Kidney glomerular epithelial cell (primary cell): ENCODE measurements at places on chromosomes 1 and 21.

GRCh38 chr1:220748936-220749335 is 814 bp downstream of the MTARC2 start:
- DNase-seq, result no peak

GRCh38 chr1:231950331-231951128 is 323.9 kb downstream of the DISC1 start:
- no peak for DNase-seq

DNA sequence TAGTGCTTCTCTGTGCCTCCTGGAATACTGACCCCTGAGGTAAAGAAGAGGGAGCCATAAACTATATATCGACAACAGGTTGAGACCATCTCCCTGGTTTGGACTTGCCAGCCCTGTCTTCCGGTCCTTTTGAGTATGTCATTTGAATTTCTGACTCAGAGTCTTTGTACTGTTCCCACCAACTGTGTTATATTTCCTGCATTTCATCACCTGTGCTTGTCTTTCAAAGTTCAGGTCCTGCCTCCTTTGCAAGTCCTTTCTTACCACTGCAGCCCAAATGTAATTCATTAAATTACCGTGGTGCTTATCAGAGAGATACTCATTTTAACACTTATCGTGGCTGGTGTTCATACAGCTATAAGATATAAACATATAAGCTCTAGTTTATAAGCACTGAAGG is 10.7 kb downstream of the AK5 start:
- DNase-seq, result no peak

DNA sequence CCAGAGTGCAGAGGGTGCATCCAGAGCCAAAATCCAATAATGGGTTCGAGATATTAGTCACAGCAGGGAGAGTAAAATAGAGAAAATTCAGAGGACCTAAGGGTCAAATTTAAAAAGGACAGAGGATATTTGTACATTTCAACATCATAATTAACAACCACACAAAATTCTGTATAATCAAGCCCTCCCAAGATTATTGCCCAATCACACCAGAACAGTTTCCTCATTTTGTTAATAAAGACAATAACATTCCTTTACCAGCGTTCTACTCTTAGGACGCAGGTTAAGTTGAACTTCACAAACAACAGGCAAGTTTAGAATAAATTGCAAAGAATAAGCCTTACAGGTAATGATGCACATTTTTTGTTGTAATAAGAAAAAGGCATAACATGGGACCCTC is 462.8 kb downstream of the PTPRC start:
- no peak for DNase-seq

DNA sequence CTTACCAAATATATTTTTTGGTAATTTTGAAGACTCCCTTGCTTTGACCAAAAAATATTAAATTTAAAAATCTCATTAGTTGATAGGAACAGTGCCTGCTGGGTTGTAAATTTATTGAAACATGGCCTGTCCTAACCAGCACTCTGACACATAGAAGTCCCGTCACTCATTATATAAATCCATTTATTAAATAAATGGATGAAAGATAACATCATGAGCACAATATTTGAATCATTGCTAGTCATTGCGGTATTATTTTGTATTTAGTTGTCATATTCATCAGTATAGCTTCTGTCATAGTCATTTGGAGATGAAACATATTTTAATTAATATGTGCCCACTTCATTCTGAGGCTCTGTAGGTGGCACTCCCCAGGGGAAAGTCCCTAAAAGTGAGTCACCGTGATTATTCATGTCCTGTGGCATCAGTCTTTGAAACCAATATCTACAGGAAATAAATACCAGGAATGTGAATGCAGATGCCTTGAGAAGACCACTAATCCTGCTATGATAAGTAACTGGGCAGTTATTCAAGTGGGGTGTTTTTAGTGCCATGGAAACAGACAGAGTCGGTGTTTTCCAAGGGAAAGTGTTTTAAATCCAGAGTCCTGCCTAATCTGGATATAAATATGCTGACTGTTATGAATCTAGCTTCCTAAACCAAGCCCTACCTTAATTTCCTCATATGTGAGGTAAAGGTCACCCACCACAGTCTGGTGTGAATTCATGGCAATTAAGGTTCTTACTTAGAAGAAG is 302.0 kb downstream of the DUSP10 start:
- peak; percentile 97 for DNase-seq

- DNase-seq, result no peak
Observed at GRCh38 chr1:26399034-26399433, 11.6 kb upstream of the LIN28A start.

DNA sequence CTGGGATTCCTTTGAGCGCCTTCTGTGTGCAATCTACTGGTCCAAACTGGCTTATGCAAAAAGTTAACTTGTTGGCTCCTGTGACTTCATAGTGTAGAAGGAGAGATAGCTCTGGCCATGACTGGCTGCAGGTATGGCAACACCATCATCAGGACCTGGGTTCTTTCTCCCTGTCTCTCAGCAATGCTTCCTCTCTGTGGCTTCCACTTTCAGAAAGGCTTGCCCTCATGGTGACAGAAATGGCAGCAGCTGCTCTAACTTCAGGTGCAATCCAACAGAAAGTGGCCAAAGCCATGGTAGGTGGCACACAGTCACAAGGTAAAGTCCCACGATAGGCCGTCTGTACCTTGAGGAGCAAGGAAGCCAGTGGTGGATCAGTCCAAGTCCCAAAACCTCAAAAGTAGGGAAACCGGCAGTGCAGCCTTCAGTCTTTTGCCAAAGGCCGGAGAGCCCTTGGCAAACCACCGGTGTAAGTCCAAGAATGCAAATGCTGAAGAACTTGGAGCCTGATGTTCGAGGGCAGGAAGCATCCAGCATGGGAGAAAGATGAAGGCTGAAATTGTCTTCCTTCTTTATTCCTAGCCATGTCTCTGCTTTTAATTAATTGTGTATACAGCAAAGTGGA is 45.0 kb downstream of the ZBTB40 start:
- DNase-seq, result no peak

- no peak for DNase-seq
Observed at GRCh38 chr1:115286431-115287205, 51.4 kb downstream of the NGF start.

GRCh38 chr1:220906561-220907334 is 27.5 kb downstream of the HLX start:
- DNase-seq, result no peak

- DNase-seq, result peak; percentile 28
Observed at GRCh38 chr1:184888505-184888904, 85.8 kb downstream of the NIBAN1 start.

DNA sequence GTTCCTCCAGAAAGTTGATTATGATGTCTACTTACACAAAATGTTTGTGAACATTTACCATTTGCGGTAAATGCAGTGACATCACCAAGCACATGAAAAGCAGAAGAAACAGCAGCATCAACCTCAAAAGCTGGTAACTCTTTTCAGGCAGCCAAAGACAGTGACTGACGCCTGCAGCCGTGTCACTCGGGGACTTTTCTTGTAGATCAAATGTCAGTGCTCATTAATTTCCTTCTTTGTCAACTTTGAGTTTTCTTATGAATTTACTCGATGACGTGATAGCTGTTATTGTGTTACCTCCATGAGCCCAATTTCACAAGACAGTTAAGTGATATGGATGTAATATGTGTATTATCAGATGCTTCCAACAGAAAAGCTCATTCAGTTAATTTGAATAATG is 92.5 kb downstream of the RIPK4 start:
- DNase-seq, result no peak
